ENCODE measurements at places on chromosomes 13 and 19.

- no peak for DNase-seq
These were observed 2.5 kb upstream of the PLEKHF1 start for GRCh38 chr19:29662604-29663404.

DNA sequence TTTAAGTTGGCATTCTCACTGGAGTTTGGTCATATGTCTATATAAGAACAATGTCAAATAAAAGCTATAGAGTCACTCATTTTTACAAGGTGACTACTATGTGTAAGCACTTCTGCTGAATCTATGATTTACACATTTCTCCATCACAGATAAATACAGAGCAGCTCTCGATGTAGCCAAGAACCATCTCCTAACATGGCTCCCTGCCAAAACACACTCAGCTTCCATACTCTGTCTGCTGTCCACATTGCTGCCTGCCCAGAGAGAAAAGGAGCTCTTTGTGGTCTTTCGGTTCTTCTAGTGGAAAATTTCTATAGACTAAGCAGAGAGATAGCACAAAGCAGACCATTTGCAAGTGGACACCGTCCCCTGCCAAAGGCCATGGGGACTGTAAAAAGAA lies 190.9 kb upstream of the KLF12 start:
- DNase-seq = no peak

- no peak for DNase-seq
These were observed 5.1 kb downstream of the REEP6 start for GRCh38 chr19:1495799-1496713.

DNA sequence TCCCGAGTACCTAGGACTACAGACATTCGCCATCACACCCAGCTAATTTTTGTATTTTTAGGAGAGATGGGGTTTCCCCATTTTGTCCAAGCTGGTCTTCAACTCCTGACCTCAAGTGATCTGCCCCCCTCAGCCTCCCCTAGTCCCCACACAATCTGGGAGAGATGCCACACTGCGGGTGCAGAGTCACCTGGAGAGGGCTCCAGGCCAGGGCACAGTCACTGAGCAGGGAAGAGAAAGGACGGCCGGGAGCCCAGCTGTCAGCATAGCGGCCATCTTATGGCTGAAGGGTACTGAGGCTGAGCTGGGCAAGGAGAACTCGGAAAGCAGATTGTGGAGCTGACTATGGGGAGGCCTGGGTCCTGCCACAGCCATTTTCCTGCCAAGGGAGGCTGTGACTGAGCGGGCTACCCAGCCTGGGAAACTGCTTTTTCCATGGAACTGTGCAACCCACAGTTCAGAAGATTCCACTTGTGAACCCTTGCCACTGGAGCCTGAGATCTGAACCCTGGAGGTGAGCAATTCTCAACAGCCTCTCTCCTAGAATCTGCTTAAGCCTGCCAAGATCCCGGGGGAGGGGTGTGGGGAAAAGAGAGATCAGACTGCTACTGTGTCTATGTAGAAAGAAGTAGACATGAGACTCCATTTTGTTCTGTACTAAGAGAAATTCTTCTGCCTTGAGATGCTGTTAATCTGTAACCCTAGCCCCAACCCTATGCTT lies 109.2 kb downstream of the ZNF486 start:
- no peak for DNase-seq

GRCh38 chr19:7904074-7905020 lies 670 bp downstream of the MAP2K7 start:
- DNase-seq = peak; percentile 53

DNA sequence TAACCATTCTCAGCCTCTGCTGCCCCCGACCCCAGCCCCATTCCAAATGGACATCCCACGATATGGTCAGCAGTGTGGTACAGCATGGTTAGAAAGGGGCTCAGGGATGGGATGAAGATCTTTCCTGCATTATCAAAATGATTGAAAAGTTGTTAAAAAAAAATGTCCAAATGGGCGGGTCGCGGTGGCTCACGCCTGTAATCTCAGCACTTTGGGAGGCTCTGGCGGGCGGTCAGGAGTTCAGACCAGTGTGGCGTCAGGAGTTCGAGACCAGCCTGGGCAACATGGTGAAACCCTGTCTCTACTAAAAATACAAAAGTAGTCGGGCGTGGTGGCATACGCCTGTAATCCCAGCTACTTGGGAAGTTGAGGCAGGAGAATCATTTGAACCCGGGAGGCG lies 54.3 kb upstream of the ZNF254 start:
- no peak for DNase-seq

Measured in activated effector memory CD4-positive, alpha-beta T cell treated with Interleukin-2 at 50 U/mL for 16 hours (primary cell).